Transverse colon (tissue), 4 donors: ENCODE measurements at places on chromosomes 5 and 9.

- no peak overlapping the region for H3K27ac ChIP-seq
- no peaks in the 10 kb centered on the region for H3K36me3 ChIP-seq
- no peak for DNase-seq
- peaks cover 8% of the 10 kb centered on the region for H3K4me1 ChIP-seq
These were observed 59.9 kb downstream of the GRAMD2B start for GRCh38 chr5:126483156-126483555.

GRCh38 chr9:108511307-108511706, 344.5 kb downstream of the ACTL7B start:
- no peak overlapping the region for H3K4me3 ChIP-seq
- no peaks in the 10 kb centered on the region for H3K36me3 ChIP-seq
- H3K4me1 ChIP-seq: no peaks in the 10 kb centered on the region
- no peak overlapping the region for H3K27ac ChIP-seq
- H3K27me3 ChIP-seq: no peaks in the 10 kb centered on the region

DNA sequence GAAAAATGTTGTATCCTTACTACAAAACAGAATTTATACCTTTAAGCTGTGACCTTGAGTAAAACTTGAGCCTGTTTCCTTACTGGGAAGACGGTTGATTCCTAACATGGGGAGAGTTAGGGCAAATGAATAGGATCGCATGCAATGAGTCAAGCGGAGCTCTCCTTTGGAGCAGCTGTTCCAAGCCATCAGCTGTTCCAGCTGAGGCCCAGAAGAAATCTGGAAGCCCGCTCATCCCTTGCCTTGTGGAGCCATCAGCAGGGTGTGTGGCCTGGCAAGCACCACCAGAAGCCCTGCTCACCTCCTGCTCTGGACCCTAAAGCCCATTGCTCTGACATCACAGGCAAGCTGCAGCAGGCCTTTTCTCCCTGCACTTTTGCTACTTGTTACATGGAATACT, 8.0 kb downstream of the KIAA1191 start:
- H3K27ac ChIP-seq: no peak overlapping the region
- peaks cover 47% of the 10 kb centered on the region for H3K36me3 ChIP-seq
- no peak overlapping the region for H3K4me3 ChIP-seq

DNA sequence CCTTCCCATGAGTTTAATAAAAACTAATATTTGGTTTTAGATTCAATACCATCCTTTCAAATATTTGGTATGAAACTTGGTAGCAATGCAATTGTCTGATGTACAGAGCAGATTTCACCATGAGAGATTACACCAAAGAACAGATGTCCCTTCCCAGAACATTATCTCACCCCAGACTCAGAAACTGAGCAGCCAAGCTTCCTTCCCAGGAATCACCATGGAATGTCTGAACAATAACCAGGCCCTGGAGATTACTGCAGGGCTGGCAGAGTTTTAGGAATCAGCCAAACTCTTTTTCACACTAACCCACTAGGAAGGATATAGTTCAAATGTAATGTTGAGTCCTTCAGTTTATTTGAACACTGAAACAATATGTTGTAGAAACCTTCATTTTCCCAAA, 23.9 kb downstream of the CLTA start:
- H3K36me3 ChIP-seq: peaks cover 51% of the 10 kb centered on the region
- no peak for DNase-seq
- no peak overlapping the region for H3K4me3 ChIP-seq
- no peaks in the 10 kb centered on the region for H3K4me1 ChIP-seq
